ENCODE measurements at places on chromosomes 2 and 18. TPM values are rescaled to one million over a fixed set of nuclear protein-coding genes. Genes with fewer than 3 reads are reported as not detected.

DNA sequence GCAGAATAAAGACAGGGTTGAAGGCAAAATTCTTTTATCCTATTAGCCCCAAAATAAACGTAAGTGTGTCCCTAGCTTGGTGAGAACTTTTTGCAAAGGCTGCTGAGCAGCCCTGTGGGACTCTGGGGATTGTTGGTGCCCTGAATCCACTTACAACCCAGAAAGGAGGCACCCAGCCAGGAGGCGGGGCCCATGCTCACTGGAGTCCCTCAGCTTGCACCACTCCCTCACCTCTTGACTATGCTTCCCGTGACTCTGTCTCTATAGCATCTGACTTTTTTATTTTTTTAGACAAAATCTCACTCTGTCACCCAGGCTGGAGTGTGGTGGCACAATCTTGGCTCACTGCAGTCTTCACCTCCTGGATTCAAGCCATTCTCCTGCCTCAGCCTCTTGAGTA is 15.8 kb upstream of the COL6A3 start:
- no peak for DNase-seq

CD226 gene
- 2.0 TPM for polyA plus RNA-seq

GRCh38 chr2:5433855-5434254 is 258.3 kb upstream of the SOX11 start:
- no peak for DNase-seq

ACOXL gene
- 0.99 TPM for polyA plus RNA-seq

DNA sequence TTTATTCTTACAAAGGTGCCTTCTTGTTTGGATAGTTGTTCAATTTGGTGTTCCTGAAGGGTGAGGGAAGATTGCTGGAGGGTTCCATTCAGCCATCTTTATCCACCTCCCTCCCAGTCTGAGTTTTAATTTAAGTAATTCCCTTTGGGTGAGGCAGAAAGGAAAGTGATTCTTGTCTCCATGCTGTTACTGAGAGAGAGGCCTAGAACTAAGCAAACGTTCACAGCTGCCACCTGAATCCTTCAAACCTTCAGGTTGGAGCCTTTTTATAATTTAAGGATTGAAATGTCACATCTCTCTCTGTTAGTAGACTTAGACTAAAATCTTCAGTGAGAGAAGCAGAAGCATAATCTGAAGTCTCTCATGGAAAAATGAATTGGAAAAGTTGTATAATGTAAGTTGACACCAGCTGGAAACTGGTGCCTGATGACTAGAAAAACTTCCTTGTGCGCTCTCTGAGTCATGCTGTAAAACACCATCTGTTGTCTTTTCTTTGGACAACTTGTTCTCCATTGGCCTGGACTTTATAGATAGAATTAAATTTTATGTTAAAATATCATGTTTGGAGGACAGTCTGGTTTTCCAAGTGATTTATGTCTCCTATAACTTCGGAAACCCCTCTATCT is 14.6 kb downstream of the STRADB start:
- DNase-seq: peak; percentile 56

- no peak for DNase-seq
Measured at GRCh38 chr2:171389780-171390179, 44.0 kb downstream of the METTL8 start.

DNA sequence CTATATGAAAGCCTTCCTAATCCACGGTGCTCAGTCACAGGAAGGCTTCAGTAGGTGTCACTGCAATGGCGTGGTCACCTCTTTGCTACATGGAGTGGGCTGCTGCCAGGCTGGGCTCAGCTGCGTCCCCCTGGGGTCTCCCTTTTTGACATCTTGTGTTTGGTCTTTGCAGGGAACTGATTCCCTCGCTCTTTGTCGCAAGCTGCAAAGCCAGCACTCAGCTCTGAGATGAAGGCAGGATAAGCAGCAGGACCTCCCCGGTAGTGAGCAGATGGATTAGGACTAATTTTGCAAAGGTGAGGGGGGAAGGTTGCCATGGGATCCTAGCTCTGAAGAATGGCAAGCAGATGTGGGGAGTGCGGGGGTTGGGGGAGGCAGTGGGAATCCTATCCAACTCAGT is 173.9 kb upstream of the ARL4C start:
- no peak for DNase-seq

DNA sequence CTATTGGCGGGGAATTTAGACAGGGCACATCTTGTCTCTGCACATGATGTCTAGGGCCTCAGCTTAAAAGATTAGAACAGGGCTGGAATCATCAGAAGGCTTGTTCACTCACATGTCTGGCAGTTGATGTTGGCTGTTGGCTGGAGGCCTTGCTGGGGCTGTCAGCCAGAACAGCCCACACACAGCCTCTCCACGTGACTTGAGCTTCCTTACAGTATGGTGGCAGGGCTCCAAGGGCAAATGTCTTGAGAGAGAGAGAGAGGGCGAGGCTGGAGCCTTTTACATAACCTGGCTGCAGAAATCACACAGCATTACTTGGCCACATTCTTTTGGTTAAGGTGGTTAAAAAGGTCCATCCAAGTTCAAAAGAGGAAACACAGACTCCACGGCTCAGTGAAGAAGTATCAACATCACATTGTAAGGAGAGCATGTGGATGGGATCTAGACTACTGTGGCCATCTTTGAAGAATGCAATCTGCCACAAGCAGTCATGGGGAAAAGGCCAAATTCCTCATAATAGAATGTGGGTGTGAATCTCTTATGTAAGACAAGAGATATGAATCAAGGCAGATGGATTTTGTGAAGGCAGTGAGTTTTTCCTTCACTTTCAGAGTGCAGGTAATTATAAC is 30.4 kb downstream of the SRSF7 start:
- DNase-seq: peak; percentile 29

DNA sequence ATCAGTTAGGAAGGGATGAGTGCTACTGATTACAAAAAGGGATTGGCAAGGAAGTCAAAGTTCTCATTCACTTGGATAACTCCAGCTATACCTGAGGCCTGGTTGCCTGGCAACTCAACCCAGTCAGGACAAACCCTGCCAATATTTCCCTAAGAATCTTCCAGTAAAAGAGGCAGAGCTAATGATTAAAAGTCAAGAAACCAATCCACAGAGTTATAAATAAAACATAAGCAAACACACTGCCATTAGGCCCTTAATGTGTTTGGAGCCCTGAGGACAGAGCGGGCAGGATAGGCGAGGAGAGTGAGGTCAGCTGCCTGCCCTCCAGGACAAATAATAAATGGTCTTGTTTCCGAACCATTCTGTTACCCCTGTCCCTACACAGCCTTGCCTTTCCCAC is 215.6 kb upstream of the NABP1 start:
- DNase-seq: peak; percentile 41

DNA sequence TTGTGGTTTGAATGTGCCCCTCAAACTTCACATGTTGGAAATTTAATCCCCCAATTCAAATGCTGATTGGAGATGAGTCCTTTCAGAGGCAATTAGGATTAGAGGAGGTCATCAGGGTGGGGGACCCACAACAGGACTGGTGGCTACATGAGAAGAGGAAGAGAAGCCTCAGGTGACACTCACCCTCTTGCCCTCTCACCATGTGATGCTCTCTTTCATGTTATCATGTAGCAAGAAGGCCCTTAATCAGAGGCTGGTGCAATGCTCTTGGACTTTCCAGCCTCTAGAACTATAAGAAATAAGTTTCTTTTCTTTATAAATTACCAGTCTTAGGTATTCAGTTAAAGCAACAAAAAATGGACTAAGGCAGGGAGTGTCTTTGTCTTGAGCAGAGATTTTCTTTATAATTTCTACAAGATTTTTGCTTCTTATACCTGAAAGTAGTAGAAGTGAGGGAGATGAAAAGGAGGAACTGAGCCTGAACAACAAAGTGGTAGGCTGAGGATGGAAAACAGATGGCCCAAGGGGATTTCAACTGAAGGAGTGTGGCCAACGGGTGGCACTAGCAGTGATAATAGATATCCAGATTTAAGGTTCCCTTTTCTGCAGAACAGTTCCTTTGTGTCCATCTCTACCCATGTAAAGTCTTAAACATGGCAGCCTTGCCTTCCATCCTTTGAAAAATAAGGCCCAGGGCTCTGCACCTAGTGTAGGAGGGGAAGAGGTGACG is 49.2 kb upstream of the TGIF1 start:
- DNase-seq: no peak

DNA sequence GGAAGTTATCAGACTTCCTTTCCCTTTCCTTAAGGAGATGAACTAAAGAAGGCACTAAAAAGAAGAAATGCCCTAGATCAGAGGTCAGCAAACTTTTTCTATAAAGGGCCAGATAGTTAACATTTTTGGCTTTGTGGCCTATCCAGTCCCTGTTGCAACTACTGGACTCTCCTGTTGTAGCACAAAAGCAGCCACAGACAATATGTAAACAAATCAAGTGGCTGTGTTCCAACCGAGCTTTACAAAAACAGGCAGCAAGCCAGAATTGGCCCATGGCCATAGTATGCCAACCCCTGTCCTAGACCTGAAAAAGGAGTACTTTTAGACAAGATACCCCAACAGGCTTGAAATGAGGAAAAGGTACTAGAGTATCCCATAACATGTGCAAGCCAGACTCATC is 10.9 kb downstream of the NHEJ1 start:
- no peak for DNase-seq

DNA sequence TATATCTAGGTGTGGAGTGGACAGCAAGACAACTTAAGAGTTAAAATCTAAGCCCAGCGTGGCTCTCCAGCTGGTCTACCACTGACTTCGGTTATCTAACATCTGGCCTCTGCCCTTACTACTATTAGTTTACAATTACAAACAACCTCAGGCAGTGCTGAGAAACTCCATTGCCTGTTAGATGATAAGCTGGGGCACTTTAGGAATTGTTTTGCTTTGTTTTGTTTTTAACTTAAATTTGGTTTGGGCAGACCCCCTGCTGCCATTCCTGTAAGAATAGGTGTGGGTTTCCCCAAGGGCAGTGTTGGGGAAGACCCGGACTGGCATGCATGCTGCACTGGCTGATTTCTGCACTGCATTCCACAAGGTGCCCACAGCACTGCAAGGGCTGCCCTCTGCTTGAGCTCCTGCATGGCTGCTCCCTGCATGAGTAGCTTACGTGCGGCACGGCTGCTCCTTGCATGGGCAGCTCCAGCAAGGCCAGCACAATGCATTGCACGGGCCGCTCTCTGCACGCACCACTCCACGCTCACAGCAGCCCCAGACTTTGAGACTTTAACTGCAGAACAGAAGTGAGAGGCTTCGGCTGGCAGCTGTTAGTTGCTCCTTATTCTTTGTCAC is 74.2 kb upstream of the SERTAD2 start:
- no peak for DNase-seq

- no peak for DNase-seq
Measured at GRCh38 chr2:119518401-119519056, 5.8 kb downstream of the SCTR start.

ATG9A gene
- polyA plus RNA-seq: 48.4 TPM

- no peak for DNase-seq
Measured at GRCh38 chr18:78757014-78757413, 222.6 kb upstream of the SALL3 start.

DNA sequence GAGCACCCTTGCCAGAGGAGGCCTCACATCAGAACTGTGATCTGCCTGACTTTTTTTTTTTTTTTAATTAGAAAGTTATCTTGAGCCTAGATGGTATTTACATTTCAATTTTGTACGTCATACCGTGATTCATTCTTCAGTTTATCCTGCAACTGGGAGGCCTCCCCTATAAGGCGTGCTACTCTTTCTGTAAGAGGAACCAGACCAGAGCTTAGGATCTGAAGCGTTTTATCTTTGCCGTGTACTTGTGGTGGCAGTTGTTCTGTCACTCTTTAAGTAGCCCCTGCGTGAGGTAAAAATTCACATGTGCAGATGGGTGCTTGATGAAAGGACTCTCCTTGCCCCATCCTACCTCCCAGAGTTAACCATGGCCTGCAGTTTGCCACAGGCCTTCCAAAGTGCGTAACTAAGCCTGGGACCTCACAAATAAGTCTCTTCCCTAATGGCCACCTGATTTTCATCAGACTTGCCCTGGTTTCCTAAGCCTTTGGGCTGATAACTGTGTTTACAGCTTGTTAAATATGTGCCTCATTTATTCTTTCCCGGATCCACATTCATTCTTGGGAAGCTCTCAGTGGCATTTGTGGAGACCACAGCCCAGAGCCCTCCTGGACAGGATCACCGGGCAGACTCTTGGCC is 96.0 kb downstream of the MTCL1 start:
- DNase-seq: no peak

DNA sequence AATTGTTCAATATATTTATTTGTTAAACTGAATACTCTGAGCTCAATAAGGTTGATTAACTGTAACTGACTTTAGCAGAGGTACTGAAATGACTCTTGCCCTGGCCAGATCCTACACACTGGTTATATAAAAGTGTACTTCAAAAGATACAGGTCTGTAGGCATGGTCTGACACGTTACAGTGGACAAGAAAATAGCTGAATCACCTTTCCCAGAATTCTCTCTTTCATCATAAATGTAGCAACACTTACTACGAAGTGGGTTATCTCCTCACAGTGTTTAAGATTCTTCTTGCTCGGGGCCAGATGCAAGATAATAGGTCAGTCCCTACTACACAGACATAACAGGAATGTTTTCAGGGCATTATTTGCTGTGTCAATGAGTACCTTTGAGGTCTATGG is 107.0 kb upstream of the ZC3H15 start:
- DNase-seq: no peak

DNA sequence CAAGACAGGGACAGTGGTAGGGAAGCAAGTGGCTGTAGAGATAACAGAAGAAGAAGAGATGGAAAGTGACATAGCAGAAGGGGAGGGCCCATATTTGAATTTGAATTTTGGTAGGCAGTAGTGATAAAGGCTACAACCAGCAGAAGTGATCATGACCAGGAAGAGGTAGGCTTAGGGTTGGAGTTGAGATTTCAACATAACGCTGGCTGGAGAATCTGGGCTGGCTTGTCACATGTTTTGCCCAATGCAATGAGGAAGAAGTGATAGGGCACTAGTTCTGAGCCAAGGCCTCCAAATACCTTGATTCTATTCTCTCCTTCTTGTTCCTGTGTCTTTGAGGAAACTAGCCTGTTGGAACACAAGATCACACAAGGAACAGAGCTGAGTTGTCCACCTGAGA is 69.4 kb downstream of the SCG2 start:
- DNase-seq: no peak

DNA sequence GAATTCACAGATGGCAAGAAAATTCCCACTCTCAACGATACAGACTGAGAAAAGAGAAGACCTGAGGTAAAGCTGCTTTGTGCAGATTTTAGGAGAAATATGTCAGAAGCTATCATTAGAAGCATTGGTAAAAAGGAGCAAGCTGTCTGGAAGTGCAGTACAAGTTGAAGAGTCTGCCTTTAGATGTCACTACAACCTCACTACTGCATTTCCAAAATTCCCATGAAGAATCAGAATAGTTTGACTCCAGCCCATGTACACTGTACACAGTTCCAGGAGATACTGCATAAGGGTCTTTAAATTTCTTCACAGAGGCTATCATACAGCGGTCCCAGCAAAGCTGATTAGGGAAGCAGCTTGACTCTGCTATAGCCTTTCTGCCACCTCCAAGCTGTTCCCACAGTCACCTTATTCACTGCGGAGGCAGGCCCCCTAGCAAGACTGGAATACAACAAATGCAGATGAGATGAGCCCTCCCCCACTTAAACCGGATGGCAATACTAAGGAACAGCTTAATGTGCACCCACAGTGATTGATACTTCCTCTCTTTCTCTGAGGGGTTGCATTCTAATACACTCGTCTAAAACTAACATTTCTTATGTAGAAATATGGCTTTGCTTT is 527.4 kb downstream of the TMEM182 start:
- DNase-seq: no peak

Measured in renal pelvis (tissue), 12 donors.